Kidney (tissue), 22 donors: ENCODE measurements at places on chromosomes 16 and 17. TPM values are rescaled to one million over a fixed set of nuclear protein-coding genes. Genes with fewer than 3 reads are reported as not detected.

DNA sequence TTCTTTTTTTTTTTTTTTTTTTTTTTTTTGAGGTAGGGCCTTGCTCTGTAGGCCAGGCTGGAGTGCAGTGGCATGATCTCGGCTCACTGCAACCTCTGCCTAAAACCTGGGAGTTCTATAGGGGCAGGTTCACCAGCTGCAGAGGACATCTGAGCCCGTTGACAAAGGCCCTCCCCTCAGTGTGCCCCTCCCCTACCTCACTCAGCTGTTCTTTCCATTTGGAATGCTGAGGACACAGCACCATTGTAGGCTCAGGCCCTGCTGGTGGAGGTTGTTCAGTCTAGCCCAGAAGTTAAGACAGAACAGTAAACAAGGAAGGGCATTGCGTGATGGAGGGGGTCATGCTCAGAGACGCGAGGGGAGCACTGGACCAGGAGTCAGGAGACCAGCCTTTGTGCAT, 21.8 kb upstream of the KIF19 start:
- no peak for DNase-seq
- no peak overlapping the region for H3K4me3 ChIP-seq

Gene OTOP2
- not detected for total RNA-seq

- no peaks in the 10 kb centered on the region for H3K4me1 ChIP-seq
- no peak overlapping the region for H3K27ac ChIP-seq
- peaks cover 2% of the 10 kb centered on the region for H3K27me3 ChIP-seq
- no peaks in the 10 kb centered on the region for H3K36me3 ChIP-seq
These were observed 3.9 kb downstream of the UTS2R start for GRCh38 chr17:82375359-82376041.

DNA sequence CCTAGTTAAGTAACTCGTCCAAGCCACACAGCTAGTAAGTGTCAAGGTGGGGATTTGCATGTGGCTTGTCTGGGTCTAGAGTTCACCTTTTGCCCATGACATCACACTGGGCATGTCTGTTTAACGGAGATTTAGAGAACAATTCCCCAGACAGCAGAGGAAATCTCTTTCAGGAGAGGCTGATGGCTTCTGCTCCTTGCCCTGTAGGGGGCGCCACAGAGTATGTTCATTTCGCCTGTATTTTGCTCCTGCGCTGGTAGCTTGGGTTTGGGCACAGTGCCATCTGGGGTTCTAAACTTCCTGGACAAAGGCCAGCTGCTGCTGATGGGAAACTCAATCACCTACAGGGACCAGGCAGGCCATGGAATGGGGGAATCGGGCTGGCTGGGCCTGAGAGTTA, 20.4 kb downstream of the OTOA start:
- no peaks in the 10 kb centered on the region for H3K27me3 ChIP-seq
- H3K36me3 ChIP-seq = no peaks in the 10 kb centered on the region
- no peak overlapping the region for H3K4me3 ChIP-seq
- no peak for DNase-seq
- H3K4me1 ChIP-seq = no peaks in the 10 kb centered on the region

DNA sequence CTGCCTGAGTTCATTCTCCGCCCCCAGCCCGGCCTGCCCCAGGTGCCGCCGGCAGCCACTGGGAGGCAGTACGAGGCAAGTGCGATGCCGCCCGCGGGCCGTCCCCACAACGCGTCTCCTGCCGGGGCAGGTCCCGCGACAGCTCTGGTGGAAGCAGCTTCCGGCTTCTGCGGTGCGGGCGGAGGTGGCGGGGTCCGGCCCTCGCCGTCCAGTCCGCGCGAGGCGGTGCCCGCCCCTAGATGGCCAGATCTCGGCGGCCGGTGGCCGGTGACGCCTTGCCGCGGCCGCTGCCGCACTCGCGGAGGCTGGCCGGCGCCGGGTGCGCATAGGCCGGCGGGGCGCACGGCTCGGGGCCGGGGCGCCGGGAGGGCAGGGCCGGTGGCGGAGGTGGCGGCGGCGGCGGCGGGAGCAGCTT, 1.8 kb downstream of the GJD3 start:
- no peaks in the 10 kb centered on the region for H3K36me3 ChIP-seq
- H3K4me1 ChIP-seq = peaks cover 4% of the 10 kb centered on the region
- no peak overlapping the region for H3K27ac ChIP-seq
- DNase-seq = peak; percentile 84

Gene ATPAF2
- 27.0 TPM for total RNA-seq

Gene ADAD2
- total RNA-seq = 0.72 TPM

Gene RTN4RL1
- 10.7 TPM for total RNA-seq

GRCh38 chr17:13705221-13705620, 103.5 kb upstream of the HS3ST3A1 start:
- no peaks in the 10 kb centered on the region for H3K27me3 ChIP-seq
- H3K27ac ChIP-seq = no peak overlapping the region
- H3K4me3 ChIP-seq = no peak overlapping the region
- H3K4me1 ChIP-seq = no peaks in the 10 kb centered on the region
